ENCODE measurements at places on chromosomes 7 and 10.

DNA sequence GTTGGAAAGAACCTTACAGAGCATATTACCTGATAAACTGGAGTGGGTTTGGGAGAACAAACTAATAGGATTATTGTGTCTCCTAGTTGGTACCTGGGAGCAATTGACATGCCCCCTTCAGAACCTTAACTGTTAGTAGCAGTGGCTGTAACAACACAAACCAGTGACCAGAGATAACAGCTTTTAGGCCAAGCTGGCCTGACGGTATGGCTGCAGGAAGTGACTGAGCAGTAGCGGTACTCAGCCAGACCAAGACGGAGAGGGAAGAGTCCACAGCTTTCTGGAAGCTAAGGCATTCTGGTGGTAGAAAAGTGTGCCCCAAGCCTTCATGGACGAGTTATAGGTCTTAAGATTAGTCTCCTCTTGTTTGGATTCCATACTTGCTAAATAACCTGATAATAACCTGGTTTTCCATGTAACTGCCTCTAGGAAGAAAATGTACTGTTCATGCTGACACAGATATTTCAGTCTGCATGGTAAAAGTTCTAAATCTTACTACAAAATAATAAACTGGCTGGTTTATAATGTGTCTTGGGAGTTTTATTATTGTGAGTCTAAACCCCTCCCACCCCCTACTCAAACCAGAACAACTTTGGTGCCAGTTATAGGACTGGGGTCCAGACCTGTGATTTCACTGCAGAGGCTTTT lies 11.3 kb downstream of the NOLC1 start:
- DNase-seq, result no peak

DNA sequence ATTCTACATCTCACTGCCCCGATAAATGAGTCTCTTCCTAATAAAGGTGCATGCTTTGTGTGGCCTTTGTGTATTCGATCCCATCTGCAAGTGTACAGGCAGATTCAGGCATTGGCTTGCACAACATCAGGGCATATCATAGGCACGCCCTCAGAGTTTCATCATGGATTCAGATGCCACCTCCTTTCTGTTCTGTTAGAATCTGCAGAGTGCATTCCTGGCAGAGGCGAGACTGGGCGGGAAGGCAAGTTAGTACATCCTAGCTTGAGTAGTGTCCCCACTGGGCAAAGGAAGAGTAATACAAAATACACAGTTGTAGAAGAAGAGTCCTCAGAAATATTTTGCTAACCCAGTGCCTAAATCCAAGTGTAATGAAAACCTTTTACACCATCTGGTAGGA lies 346.5 kb upstream of the GALNT17 start:
- DNase-seq, result no peak

- DNase-seq, result no peak
Observed at GRCh38 chr10:71694567-71694968, 25.0 kb downstream of the C10orf105 start.

- DNase-seq, result no peak
Observed at GRCh38 chr7:157541295-157542067, 204.7 kb downstream of the DNAJB6 start.

GRCh38 chr10:65394502-65395297 lies 1531.1 kb upstream of the LRRTM3 start:
- peak; percentile 89 for DNase-seq

GRCh38 chr10:48231699-48232315 lies 42.7 kb downstream of the FRMPD2 start:
- DNase-seq, result no peak

DNA sequence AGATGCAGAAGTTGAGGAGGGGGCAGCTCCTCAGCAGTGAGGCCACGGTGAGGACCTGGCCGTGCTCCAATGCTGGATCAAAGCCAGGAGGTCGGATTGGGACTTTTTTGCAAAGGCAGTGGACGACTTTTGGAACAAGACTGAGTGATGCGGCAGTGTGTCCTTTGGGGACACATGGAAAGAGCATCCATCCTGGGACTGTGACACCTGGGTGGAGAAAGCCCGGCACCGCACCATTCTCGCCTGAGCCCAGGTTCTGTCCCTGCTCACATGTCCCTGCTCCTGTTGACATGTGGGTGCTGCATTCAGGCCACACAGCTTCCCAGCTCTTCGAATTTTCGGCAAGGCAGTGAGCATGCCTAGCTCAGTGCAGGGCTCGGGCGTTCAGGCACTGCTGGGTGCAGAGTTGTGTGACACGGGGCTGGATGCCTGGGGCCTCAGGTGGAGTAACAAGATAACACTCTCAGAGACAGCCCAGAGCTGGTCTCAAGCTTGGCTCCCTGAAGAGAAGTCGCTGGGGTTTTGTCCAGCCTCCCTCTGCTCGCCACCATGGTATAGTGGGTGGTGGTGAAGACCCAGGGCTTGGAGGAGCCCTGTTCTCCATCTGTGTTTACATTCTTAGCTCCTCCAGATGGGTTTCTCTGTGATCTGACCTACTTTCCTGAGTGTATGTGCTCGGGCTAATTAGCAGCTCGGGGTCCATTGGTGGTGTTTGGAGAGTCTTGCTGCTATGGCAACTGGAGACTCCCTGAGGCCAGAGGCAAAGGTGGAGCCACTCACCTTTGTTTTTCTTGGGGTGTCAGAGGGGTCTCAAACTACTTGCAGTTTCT lies 111.7 kb upstream of the BTBD16 start:
- DNase-seq, result no peak

DNA sequence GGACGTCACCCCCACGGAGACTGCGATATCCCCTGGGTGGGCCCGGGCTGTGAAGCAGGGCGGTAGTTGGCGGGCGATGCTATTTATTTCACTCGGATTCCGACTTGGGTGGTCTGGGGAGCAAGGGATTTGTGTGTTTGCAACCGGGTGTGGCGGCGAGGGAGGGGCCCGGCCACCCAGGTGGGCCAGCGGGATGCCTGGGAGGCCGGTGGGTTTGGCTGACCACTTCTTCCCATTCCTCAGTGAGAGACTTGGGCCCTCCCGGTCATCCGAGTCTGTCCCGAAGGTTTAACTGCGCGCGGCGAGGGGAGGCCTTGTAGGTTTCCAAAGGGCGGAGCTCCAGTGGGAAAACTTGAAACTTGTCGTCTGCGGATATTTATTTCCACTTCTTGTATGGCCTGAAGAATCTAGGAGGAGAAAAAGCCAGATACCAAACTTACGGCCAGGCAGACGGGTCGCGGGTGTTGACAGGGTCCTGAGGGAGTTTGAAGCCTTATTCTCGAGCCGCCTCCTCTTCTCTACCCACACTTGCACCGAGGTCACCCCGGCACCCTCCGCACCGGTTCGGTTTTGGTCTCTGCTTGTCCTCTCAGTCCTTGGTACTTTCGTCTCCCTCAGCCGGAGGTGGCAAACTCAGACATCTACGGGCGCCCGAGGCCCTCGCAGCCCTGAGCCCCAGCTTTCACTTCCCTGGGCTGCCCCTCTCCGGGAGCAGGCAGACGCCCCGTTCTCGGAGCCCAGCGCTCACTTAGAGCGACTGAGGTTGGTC lies 17.9 kb downstream of the ZNF316 start:
- no peak for DNase-seq

GRCh38 chr10:121600611-121601010 lies 2.4 kb upstream of the FGFR2 start:
- DNase-seq, result no peak

GRCh38 chr10:89351412-89351779 lies 23.6 kb downstream of the IFIT3 start:
- DNase-seq, result peak; percentile 46

GRCh38 chr10:14543046-14543903 lies 212.6 kb upstream of the FRMD4A start:
- DNase-seq, result no peak

- DNase-seq, result peak; percentile 92
Observed at GRCh38 chr10:46525177-46525823, 31.2 kb downstream of the GPRIN2 start.

GRCh38 chr7:30752979-30753378 lies 1.0 kb downstream of the INMT start:
- no peak for DNase-seq

DNA sequence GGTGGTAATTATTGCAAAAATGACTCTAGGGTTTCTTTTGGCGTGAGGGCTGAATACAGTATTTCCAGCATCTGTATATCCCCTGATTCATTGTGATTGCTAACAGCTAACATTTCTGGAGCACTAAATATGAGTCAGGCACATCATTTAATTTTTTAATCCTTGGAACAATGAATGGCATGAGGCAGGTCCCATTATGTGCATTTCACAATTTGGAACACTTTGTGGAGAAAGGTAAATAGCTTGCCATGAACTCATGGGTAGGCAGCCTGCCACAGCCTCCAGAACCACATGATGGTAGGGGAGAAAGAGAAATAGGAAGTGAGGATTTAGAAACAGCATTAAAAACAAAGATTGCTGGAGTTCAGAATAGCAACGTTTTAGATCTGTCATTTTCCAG lies 1.7 kb downstream of the NPTX2 start:
- no peak for DNase-seq

DNA sequence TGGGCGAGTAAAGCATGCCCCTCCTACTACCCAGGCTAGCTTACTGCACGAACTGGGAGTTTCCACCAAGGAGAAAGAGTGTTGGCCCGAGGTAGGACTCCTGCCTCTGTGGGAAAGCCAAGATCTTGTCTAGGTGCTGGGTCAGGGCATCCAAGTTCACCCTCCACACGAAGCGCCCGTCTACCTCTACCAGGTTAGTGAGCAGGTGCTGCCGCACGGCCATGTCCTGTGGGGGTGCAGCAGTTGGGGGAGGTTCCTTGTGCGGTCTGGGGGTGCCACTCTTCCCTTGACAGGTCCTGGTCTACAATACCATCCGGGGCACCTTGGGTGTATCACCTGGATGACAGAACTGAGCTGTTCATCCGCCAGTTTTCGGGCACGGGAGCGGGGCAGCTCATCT lies 1.7 kb downstream of the ABHD11 start:
- DNase-seq, result no peak

DNA sequence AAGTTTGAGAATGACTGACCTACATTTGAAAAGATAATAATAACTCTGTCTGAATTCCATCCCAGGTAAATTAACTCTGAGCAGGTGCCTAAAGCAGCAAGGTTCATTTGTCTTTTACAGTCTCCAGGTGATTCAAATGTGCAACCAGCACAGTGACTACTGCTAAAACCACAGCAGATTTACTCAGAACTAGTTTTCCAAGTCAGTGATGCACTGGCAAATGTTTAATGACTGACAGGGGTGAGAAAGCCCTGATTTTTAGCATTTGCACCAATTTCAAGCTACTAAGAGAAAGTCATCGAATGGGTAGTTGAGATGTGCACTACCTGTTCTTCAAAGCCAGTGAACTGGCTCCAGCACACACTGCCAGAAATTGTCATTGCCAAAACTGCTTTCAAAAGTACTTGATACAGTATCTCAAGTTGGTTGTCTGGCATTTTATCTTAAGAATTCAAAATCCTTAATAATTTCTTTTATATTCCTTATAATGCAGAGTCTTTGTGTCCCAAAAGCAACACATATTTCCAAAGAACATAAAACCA lies 60.3 kb downstream of the ATOH7 start:
- no peak for DNase-seq

DNA sequence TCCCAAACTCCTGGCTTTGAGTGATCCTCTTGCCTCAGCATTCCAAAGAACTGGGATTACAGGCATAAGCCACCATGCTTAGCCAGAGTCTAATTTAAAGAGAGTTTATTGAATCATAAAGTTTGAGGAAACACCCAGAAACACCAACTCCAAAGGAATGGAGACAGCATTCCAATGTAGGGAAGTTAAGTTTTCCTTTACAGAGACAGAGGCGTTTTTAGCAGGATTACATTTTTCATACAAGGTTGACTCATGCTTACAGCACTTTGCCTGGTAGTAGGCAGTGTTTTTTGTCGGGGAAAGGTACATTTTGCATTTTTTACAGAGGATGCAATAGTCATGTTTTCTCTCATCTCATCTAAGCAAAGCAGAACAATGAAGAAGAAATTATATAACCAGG lies 18.9 kb upstream of the OPN4 start:
- DNase-seq, result peak; percentile 79

- peak; percentile 5 for DNase-seq
Observed at GRCh38 chr7:8178353-8178752, 83.6 kb downstream of the ICA1 start.

- no peak for DNase-seq
Observed at GRCh38 chr10:15378569-15378968, 7.5 kb upstream of the FAM171A1 start.

DNA sequence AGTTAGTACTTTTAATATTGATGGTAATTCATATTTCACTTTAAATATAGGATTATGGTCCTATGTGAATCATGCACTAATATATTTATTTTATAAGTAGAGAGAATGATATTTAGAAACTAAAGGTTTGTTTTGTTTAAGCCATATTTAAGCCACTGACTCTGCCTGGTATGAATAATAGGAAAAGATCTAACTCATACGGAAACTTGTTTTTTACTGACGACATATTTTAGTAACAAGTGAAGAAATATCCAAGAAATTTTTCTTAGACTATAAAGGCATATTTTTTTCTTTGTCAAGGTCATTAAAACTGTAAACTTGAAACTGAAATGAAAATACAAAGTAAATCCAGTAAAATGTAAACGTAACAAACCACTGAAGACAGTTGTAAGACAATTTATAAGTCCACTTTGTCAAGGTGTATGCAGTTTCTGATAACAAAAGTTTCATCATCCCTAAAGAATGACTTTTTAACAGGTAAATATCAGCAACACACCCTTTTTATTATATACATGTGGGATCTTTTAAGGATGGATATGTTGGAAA lies 147.1 kb downstream of the PHF14 start:
- no peak for DNase-seq

DNA sequence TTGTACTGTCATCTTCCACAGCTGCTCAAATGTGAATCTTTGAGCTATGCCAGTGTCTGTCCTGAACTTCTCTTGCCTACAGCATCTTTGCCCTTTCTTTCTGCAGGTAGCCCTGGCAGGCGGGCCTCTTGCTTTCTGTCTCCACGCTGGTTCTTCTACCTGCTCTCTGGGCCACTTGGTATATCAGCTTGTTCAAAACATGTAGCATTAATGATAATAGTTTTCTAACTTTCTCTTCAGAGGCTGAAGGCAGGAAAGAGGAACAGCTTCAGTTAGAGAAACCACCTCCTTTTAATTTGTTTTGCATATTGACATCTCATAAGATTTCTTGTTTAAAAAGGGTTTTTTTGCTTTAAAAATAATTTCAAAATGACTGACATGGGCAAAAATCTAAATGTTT lies 923 bp upstream of the FGL2 start:
- no peak for DNase-seq

DNA sequence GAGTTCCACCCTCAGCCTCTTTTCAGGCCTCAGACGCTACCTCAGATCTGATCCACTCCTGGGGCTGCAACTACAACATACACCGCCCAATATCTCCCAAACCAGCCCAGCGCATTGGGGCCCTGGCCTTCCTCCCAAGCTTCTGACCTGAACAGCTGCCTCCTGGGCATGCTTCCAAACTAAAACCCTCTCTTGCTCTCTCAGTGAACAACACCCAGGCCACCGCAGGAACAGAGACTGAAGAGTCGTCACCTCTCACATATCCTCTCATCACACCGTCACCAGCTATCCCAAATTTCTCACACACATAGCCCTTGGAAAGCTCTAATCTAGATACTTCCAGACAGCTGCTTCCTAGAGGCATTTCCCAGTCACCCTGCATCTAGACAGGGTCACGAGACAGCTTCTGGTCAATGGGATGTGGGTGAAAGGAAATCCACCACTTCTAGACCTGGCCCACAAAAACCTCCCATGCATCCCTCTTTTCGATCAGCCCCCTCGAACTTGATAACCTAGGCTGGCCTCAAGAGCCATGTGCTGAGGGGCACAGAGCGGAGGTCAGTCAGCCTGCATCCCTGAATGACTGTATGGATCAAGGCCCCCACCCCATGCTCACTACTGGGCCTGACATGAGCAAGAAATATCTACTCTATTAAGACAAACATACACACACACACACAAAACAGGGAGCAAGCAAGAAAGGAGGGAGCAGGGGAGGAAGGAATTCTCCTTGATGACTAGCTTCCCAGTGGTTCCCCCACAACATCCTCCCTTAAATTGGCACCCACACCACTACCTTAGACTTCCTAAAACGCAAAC lies 1.8 kb downstream of the PARP12 start:
- no peak for DNase-seq

Measured in A172 (cell line).